SK-N-MC (cell line): ENCODE measurements at places on chromosomes 3 and 15.
A peak's percentile ranks its signal among the peaks of the same experiment; 100 is the strongest.

DNA sequence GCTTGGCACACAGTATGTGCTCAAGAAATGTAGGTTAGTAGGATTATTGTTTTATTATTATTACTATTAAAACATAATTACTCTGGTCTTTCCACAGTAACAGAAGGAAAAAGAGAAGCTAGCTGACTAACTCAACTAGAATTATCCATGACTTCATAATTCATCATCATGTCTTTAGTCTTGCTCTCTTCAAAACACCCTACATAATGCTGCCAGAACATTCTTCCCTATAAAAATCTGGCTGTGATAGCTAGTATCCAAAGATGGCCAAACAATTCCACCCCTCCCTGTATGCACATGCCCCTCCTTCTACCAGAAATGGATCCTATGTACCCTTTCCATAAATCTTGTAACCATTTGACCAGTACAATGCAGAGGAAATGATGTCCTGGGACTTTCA is 48.8 kb upstream of the SRGAP3 start:
- DNase-seq = no peak

- DNase-seq = no peak
Observed at GRCh38 chr3:178476886-178477285, 59.4 kb upstream of the KCNMB2 start.

- DNase-seq = no peak
Observed at GRCh38 chr15:68230157-68231100, 901 bp upstream of the CLN6 start.

DNA sequence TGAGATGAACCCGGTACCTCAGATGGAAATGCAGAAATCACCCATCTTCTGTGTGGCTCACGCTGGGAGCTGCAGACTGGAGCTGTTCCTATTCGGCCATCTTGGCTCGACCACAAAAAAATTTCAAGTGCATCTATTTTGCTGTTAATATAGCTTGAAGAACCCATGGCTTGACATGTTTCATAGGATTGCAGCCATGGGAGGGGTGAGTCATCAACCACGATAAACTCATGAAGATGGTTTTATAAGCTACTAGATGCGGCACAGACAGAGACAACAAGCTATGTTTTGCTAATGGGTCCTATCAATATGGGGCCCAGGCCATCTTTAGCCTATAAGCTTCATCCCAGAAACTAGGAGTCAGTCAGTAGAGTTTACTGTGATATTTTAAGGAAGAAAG is 100.4 kb upstream of the PHLDB2 start:
- DNase-seq = no peak

DNA sequence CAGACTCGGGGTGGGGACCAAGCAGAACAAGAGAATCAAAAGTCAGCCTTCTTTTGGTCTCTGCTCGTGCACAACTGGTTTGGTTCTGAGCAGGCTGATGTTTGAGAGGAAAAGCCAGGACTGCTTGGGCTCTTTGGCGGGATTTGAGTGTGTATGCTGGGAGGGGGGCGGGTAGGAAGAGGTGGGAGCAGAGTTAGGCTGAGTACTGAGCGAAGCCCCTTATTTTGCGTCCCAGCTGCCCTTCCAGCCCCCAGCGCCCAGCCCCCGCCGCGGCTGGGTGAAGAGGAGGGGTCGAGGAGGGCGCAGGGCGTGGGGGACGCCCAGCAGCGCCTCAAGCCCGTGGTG is 153.5 kb upstream of the GOLIM4 start:
- DNase-seq = no peak

GRCh38 chr3:16059711-16060357 is 114.6 kb upstream of the GALNT15 start:
- DNase-seq = no peak

- no peak for DNase-seq
Observed at GRCh38 chr3:17640466-17640865, 102.0 kb downstream of the TBC1D5 start.

DNA sequence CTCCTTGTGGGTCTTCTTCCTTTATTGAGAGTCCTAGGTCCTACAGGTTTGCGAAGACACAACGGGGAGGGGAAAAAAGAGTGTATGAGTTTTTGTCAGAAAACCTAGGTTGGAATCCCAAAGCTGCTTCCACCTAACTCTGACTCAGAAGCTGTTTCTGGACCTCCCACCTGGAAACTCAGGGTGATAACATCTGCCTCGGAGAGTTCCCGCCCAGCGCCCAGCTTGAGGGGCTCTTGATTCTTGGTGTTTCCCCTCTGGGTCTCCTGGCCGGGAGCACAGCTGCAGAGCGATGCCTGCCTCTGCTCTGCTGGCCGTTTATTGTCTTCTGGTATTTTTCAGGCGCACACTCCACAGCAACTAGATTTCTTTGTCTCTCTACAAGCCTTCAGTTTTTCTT is 52.9 kb upstream of the MYZAP start:
- no peak for DNase-seq

- DNase-seq = no peak
Observed at GRCh38 chr3:141371882-141372281, 3.6 kb downstream of the ZBTB38 start.

DNA sequence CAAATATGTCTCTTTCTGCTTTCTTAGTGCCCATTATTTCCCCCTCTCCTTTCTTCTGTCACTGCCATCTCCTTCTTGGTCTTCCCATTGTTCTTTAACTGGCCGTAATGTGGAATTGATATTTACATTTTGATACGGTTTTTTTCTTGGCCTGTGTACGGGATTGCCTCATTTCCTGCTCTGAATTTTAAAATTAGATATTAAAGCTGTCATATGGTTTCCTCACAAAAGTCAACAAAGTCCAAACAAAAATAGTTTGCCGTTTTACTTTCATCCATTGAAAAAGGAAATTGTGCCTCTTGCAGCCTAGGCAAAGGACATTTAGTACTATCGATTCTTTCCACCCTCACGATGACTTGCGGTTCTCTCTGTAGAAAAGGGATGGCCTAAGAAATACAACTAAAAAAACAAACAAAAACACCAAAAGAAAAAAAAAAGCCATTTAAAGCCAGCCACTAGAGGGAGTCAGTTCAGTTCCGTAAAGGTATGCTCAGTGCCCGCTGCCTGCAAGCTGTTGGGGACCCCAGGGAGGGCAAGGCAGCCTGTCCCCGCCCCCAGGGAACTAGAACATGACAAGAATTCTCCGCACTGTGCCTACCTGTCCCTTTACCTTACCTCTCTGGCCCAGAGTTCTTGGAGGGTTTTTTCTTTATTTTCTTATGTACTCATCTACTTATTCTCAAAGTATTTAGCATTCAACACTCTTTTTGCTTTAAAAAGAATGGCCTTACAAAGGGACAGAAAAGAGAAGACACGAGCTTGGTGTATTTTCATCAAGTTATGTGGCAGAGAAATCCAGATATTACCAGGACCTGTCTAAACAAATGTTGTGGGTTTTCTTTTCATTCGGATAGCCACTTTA is 30.0 kb upstream of the NR2E3 start:
- peak; percentile 16 for DNase-seq

GRCh38 chr3:152093901-152094300 is 174.8 kb upstream of the MBNL1 start:
- no peak for DNase-seq

DNA sequence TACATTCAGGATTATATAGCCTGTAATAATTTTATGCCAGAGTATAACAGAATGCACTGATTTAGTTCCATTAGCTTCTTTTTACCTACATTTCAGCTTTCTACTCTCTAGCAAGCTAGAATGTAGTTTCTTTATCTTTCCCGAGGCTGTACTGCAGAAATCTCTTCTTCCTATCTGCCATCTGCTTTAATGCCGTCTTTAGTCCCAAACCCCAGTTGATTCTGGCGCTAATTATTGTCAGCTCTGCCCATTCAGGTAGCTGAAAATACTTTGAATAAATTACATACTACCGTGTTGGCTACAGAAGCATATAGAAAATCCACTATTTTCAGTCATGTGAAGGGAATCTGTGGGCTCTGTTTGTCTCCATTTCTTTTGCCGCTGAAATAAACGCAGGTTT is 706.7 kb downstream of the NTRK3 start:
- no peak for DNase-seq

DNA sequence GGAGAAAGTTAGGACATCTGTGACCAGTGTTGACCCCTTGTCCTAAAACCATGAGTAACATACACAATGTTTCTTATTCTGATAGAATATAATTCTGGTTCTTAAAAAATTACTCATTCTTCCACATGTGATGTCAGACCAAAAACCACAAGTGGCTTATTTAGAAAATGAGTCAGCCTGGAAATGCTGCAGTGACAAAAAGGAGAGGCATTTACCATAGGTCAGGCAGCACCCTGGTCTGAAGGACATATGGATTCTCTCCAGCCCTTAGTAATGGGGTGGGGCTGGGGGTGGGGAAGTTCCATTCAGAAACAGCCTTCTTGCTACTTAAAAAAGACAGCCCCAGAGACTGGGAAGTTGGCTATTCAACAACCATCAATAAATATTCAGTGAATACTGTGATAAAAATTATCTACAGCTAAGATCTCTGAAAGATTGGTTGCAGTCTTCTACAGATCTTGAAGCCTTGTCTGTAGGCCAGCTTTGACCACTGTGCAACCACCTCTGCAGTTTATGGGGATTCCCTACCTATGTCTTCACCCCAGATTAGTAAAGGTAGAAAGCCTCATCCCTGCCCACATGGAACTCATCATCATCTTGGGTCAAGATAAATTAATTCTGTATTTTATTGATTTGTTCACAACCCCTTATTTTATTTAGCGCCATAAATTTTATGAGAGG is 34.9 kb upstream of the TIMP4 start:
- DNase-seq = no peak

DNA sequence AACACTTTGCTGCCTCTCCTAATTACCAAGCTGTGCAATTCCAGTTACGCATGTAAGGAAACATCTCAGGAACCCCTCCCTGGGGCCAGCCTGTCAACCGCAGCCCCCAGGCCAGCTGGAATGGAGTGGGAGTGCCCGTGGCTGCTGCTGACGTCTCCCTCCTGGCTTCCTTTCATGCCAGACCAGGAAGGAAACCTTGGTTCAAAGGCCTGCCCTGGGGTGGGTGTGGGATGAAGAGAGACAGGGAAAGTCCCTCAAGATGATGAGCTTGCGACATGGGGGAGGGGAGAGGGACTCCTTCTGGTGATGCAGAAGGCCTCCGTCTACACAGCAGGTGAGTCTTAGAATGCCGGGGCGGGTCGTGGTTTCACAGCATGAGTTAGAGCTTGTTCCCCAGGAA is 11.4 kb upstream of the CYP11A1 start:
- DNase-seq = no peak

DNA sequence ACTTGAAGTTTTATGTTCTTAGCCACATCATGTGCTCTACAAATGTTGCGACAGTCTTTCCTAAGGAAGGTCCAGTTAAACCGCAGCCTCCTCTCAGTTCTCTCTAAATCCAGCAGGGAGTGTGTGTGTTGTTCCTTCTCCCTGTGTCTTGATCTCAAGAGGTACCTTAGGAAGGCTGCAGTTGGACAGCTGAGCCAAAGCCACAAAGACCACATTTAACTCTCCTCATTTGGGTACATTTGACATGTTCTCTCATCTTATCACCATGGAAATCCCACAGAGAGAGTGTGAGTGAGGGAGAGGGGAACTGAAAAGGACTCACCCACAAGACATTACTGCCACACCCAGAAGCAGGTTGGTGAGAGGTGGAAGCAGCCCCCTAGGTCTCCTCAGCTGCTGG is 79.5 kb downstream of the CD200R1L start:
- DNase-seq = no peak

DNA sequence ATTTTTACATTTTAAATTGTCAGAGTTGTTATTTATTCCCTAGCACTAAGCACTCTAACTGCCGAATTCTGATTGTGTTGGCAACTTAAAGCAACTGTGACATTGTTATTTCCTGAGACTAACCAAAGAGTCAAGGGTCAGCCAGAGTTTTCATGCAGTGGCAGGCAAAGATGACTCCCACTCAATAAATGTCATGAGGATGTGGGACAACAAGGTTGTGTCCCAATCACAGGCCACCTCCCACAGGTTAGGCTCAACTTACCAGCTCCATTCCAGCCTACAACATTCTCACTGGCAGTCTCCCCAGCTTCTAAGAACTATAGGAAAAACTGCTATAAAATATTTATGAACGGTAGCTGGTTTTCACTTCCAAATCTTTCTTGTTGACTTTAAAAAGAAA is 80.1 kb downstream of the RSL24D1 start:
- no peak for DNase-seq

DNA sequence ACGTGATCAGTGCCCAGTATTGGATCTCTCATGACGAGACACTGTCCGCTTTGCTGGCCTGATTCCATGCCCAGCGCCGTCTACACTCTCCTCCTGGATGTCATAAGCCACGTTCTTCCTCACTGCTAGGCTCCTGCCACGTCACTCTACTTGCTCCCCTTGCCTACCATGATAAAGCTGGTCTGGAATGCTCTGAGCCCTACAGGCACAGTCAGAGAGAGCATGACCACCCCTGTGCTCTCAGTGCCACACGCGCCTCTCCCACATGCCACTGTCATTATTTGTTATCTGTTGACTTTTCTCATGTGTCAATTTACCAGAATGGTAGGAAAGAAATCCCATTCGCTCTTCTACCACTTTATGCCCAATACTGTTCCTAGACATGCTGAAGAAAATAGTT is 148.6 kb downstream of the ANO10 start:
- DNase-seq = no peak

DNA sequence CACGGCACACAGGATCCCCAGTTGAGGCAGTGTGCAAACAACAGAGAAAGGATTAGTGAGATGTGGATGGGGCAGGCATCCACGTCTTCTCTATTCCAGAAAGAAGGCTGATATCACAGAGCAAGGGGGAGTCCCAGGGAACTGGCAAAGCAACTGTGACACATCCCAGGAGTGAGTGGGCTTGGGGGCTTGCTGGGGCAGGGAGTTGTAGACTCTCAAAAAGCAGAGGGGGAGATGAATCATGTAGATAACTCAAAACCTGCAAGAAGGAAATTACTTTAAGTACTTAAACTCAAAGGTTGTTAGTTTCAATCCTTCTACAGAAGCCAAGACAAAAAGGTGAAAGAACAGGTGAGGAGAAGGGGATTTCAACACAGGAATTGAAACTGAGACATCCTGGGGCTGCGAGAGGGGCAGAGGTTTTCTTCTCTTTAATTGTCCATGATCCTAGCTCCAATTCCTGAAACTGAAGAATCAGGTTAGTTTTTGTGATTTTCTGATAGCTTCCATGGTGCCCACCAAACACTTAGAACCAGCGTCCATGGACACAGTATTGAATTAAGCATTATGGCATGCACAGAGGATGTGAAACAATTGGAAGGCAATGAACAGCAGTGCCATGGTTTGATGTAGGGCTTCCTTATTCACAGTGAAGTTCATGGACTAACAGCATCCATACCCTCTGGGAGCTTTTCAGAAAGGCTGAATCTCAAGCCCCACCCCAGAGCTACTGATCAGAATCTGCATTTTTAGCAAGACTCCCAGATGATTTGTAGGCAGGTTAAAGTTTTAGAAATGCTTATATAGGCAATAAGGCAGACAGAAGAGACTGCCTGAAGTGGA is 52.0 kb downstream of the CCR3 start:
- no peak for DNase-seq

GRCh38 chr15:74573987-74574386 is 33.0 kb downstream of the ARID3B start:
- no peak for DNase-seq

DNA sequence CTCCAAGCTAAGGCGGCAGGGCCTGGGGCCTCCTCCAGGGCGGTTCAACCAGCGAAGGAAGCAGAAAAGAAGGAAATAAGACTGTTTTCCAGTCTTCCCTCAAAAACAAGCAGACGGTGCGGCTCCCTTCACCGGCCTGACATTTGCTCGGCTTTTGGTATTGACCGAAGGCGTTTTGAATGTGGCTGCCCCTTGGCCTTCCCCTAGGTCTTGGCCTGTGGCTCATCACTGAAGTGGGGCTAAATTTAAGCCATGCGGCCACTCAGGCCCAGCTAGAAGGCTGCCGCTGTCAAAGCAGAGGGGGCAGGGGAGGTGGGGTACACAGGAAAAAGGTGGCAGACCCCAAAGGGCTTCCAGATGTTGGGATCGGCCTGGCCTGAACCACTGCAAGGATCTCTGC is 86.2 kb downstream of the SRGAP3 start:
- no peak for DNase-seq
